ENCODE measurements at places on chromosomes 2 and 18. TPM values are rescaled to one million over a fixed set of nuclear protein-coding genes. Genes with fewer than 3 reads are reported as not detected.

DNA sequence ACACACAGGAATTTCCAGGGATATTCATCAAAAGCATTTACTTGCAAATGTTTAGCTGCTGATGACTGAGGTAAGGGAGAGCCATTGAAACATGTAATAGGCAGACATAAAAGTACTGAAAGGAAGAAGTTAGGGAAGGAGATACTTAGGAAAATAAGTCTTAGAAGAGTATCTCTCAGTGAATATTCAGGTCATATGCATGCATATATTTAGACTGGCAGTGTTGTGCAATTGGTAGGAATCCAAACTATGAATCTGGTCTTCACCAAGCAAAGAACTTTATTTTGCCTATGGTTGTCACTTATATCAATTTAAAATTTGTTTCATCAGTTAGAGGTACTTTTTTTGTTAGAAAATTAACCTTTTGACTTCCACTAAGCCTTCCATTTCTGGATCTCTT lies 1490.7 kb downstream of the SUCLG1 start:
- DNase-seq, result no peak

- DNase-seq, result no peak
Measured at GRCh38 chr2:158967731-158968395, 577 bp upstream of the TANC1 start.

DNA sequence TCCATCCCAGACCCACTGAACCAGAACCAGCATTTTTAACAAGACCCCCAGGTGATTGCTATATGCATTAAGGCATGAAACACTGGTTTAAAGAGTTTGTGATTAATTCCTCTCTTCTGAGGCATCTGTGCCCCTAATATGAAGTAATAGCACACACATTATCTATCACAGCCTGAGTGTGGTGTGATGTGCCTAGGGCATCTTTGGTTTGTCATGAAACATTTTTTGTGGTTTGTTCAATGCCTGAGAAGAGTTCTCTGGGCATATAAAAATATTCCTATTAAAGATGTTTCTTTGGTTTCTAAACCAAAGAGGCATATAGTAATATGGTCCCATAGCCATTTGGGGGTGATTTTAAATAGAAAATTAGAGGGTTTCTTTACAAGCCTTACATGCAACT lies 221.7 kb upstream of the SPOPL start:
- DNase-seq, result no peak

- peak; percentile 42 for DNase-seq
Measured at GRCh38 chr2:42238644-42239288, 69.6 kb downstream of the EML4 start.

MC4R gene
- total RNA-seq, result not detected

GRCh38 chr2:120436885-120437603 lies 91.1 kb downstream of the INHBB start:
- DNase-seq, result peak; percentile 21

- DNase-seq, result no peak
Measured at GRCh38 chr2:39492716-39493115, 55.6 kb upstream of the MAP4K3 start.

- no peak for DNase-seq
Measured at GRCh38 chr18:51390702-51391101, 193.2 kb upstream of the MEX3C start.

DYSF gene
- total RNA-seq, result 10.2 TPM

GRCh38 chr18:21912339-21913239 lies 172.0 kb downstream of the MIB1 start:
- no peak for DNase-seq

DNA sequence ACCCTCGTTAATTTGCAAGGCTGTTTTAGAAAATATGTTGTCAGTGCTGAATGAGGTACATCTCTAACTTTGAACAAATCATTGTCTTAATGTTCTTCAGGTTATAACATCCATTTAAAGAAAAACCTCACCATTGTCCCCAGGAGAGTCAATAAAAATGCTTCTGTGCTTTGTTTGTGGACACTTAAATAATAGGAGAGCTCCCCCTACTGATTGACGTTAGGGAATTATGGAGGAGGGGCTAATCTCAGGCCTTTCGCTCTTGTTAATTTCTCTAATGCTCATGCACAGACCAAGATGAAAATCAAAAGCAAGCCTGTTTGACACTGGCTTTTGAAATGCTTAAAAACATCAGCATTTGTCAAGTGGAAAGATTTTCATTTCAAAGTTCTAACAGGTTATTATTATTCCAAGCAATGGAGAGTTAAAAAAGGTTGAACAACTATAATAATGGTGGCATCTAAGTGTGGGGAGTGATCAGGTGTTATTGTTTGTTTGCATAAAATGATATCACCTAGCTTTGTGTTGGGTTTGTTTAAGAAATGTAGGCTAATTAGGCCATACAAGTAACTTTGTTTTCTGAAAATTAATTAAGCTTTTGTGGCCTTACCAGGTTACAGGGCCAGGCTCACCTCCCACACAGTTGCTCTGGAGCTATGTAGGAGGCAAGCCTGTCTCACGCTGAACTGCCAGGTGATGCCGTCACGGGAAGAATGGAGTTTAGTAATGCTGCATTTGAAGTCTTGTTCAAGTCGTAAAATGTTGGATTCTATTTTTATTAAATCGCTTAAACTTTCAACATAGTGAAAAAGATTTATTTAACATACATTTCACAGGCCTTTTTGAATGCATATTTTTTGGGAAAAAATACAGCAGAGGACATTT lies 51.7 kb upstream of the SMIM21 start:
- peak; percentile 49 for DNase-seq

GRCh38 chr2:34492561-34493455 lies 893.7 kb upstream of the FAM98A start:
- DNase-seq, result peak; percentile 78

DNA sequence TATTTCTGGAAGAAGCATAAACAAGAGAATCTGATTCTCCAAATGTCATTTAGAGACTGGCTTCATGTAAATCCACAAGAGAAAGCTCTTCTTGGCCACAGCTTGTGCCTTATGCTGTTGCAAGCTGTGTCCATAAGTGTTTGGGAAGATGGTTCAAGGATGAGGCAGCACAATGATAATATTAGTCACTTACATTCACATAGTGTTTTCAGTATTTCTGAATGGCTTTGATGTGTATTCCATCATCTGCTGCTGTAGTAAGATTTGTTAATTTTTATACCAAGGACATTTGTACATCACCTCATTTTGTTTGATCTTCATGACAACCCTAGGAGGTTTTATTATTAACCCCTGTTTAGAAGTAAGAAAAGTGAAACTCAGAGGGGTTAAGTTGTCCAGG lies 29.9 kb downstream of the CREG2 start:
- DNase-seq, result peak; percentile 65

GRCh38 chr2:9191041-9191481 lies 15.6 kb upstream of the ASAP2 start:
- DNase-seq, result peak; percentile 78

DNA sequence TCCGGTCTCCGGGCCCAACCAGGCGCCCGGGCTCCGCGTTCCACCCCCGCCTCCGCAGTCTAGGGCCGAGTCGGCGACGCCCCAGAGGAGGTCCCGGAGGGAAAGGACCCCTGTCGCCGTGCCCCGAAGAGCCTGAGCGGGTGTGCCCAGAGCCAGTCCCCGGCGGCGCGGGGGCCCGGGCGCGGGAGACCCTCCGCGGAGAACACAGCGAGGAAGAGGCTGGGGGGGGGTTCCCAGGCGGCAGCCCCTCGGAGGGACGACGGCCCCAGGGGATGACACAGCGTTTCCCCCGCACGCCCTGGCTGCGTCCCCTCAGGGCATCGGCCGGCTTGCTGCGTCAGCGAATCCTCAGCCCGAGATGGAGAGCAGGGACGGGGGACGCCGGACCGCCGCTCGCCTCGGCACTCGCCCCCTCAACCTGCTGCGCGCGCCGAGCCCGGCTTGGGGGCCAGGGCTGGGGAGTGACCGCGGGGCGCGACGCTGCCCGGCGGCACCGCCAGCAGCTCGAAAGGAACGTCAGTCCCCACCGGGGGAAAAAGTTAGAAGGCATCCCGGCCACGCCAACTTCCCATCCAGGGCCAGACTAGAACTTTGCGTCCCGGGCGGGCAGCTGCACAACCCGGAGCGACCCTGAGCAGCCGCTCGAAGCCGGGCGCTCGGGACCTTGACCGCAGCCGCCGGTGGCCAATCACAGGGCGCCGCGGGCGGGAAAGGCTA lies 711 bp downstream of the SFXN5 start:
- DNase-seq, result no peak

- no peak for DNase-seq
Measured at GRCh38 chr18:26439537-26439936, 108.8 kb downstream of the KCTD1 start.

PPP4R1 gene
- 152 TPM for total RNA-seq

GRCh38 chr2:38430597-38431207 lies 53.6 kb upstream of the ATL2 start:
- DNase-seq, result no peak

NETO1 gene
- total RNA-seq, result 4.9 TPM

SPIRE1 gene
- total RNA-seq, result 30.0 TPM

- DNase-seq, result no peak
Measured at GRCh38 chr2:108459441-108459840, 10.4 kb downstream of the GCC2 start.

GRCh38 chr2:1836321-1836860 lies 92.1 kb upstream of the PXDN start:
- no peak for DNase-seq

GKN2 gene
- not detected for total RNA-seq

- no peak for DNase-seq
Measured at GRCh38 chr18:73636355-73636754, 511.3 kb downstream of the FBXO15 start.

CGREF1 gene
- 0.20 TPM for total RNA-seq

SLC9A4 gene
- total RNA-seq, result 7.6 TPM

GRCh38 chr2:75177427-75177826 lies 21.9 kb downstream of the TACR1 start:
- no peak for DNase-seq

SIX3 gene
- total RNA-seq, result not detected

ODC1 gene
- total RNA-seq, result 79.7 TPM

DYNC2LI1 gene
- total RNA-seq, result 39.6 TPM

DNA sequence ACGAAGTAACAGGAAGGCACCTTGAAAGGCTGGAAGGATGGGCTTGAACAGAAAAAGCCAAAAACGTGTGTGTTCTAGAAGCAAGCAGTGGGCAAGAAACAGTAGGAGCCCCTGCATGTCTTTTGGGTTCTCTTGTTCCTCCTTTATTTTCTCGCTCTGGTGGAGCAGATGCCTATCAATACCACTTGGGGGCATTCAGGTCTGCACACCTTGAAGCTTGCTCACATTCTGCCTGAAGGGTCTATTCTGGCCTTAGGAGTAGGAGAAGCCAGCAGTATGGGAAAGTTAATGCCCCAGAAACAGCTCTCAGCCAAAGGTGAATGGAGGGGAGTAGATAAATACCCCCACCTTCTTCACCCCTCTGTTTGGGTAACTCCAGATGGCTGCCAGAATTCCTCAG lies 204.5 kb downstream of the TXNL1 start:
- DNase-seq, result no peak

MROH2A gene
- total RNA-seq, result 0.15 TPM

GRCh38 chr2:152097801-152098495 lies 896 bp downstream of the CACNB4 start:
- DNase-seq, result no peak

GRCh38 chr18:45551142-45551815 lies 64.0 kb upstream of the SLC14A2 start:
- no peak for DNase-seq

YPEL5 gene
- 187 TPM for total RNA-seq

RAPH1 gene
- total RNA-seq, result 20.7 TPM

GRCh38 chr18:22005191-22005841 lies 164.1 kb upstream of the GATA6 start:
- no peak for DNase-seq

GRCh38 chr2:198417836-198418235 lies 613.4 kb downstream of the PLCL1 start:
- DNase-seq, result no peak

FAM110C gene
- total RNA-seq, result 31.4 TPM

DNA sequence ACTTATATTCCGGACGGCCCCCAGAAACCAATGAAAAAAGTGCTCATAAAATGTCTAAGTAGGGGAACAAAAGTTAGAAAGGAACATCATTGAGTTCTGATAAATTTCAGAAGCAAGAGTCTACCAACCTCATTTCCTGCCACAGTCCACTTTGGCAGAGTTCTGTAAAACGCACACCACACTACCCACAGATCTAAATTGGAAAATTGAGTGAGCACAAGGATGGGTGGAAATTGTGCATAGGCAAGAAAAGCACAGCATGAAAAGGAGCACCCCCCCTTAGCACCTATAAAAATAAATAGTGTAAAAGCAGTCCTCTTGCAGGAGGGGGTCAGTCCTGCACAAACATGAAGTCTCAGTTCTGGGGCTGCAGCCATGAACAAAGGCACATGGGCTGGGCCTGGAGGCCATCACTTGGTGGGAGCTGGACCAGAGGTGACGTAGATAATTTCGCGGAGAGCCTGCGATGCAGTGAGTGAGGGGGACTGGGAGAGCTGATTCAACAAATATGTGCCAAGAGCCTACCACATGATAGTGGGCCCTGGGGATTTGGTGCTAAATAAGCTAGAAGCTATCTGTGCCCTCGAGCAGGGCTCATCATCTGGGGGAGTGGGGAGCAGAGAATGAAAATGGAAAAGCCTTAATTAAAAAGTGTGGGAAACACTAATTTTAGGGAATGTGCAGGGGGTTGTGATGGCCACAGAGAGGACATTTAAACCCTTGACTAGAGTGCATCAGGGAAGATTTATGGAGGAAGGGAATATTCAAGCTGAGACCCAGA lies 48.9 kb upstream of the SPP2 start:
- no peak for DNase-seq

DNA sequence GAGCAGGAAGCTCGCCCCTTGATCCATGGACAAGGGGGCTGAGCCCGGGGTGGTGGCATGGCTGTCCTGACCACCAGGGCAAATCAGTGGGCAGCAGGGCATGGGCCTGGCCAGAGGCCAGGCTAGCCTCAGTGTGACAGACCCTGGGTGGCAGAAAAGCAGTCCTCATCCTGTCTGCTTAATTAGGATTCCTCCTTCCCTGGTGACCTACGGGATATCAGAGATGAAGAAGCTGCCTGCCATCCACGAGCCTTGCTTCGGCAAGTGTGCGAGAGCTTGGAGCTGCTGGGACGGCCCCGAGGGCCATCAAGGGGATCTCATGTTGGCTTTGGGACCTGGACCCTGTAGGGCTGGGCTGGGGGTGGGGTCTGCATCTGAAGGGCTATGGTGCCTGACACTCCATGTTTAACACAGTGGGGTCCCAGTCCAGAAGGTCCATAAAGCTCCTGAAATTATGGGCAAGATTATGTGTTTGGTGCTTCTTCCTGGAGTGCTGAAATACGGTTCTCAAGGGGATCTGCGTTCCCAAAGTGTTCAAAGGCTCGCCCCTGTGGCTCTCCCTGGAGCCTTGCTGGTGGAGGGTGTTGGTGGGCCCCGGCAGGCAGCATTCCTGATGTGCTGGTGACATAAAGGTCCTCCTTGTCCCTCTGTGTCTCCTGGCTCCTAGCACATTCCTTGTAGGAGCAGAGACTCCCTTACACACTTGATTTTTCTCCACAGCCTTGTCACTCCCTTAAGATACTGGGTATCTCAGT lies 52.6 kb downstream of the KCNIP3 start:
- DNase-seq, result no peak

MC2R gene
- total RNA-seq, result not detected

DNA sequence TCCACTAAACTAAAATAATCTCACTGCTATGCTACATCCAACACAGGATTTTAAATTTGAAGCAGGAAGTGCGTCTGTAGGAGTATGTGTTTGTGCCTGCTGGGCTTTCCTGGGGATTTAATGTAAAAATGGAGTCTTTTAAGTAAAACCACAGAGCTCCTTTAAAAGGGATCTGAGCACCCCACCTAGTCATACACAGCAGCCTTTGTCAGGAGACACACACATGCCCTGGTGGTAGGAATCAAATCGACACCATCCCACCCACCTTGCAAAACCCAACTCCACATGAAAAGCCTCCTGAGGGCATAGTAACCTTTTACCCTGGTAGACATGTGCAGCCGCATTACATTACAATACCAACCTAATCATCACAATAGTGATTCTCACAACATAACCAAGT lies 29.1 kb downstream of the UXS1 start:
- DNase-seq, result peak; percentile 32

Data from renal cortical epithelial cell (primary cell).